Stomach (tissue), 19 donors: ENCODE measurements at places on chromosomes 7 and 10. TPM values are rescaled to one million over a fixed set of nuclear protein-coding genes. Genes with fewer than 3 reads are reported as not detected.

XPNPEP1 gene
- total RNA-seq: 91.1 TPM

- H3K27me3 ChIP-seq: no peaks in the 10 kb centered on the region
- no peak overlapping the region for H3K4me3 ChIP-seq
- H3K27ac ChIP-seq: no peak overlapping the region
- DNase-seq: no peak
Measured at GRCh38 chr7:15669443-15670090, 16.9 kb downstream of the MEOX2 start.

DNA sequence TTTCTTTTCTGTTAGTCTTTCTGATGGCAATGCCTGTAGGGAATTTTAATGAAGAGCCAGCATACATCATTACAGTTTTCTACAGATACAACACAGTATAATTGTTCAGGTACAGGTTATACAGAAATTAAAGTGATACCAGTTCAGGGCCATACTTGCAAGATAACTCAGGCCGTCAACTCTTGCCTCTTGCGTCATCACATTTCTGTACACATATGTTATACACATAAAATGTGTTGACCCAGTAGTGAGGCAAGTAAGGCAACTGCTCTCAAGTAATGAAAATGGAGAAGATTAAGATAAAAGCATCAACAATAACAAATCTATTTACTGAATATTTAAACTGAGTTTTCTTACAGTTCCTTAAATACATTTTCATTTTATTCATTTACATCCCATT is 317.8 kb downstream of the HPSE2 start:
- H3K36me3 ChIP-seq: no peaks in the 10 kb centered on the region
- H3K27ac ChIP-seq: no peak overlapping the region
- no peak for DNase-seq
- H3K27me3 ChIP-seq: no peaks in the 10 kb centered on the region

DNA sequence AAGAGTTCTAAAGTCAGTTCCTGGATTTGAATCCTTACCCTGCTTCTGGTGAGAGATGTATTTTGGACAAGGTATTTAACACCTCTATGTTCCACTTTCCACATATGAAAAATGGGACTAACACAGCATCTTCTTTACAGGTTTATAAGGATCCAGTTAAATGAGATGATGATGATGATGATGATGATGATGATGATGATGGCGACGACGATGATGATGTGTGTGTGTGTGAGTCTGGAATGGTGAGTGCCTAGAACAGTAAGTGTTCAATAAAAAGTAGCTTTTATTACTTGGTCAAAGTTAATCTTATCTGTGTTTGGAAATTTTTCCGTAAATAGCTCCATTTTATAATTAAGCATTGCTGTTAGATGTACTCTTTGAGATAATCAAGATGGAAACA is 248.3 kb upstream of the SLC26A5 start:
- no peaks in the 10 kb centered on the region for H3K27me3 ChIP-seq
- no peaks in the 10 kb centered on the region for H3K4me1 ChIP-seq
- DNase-seq: no peak
- H3K4me3 ChIP-seq: no peak overlapping the region
- no peak overlapping the region for H3K27ac ChIP-seq

UCN3 gene
- 0.37 TPM for total RNA-seq

DNA sequence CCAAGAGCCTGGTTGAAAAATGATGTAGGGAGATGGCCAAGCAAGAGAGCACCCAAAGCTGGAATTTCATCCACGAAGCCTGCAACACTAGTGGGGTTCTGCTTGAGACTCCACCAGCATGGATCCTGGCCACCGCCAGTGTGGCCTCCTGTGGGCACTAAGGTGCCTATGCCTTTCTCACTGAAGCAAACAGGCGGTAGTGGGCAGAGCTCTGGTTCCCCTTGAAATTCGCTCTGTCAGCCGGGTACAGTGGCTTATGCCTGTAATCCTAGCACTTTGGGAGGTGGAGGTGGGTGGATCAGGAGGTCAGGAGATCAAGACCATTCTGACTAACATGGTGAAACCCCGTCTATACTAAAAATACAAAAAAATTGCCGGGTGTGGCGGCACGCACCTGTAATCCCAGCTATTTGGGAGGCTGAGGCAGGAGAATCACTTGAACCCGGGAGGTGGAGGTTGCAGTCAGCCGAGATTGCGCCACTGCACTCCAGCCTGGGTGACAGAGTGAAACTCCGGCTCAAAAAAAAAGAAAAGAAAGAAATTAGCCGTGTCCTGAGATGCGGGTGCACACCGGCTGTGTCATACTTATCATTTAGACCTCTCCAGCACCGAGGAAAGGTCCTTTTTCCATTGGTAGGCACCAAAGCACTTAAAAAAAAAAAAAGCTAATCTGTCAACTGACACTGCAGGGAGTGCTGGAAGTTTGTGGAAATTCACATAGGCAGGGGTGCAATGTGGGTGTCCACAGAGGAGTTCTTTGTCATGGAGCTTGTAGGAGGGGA is 28.3 kb downstream of the CCM2 start:
- DNase-seq: no peak
- peak overlapping the region; percentile 71 for H3K27ac ChIP-seq
- H3K27me3 ChIP-seq: no peaks in the 10 kb centered on the region

MSMB gene
- not detected for total RNA-seq

PTPN20 gene
- total RNA-seq: 1.7 TPM

GRCh38 chr10:26455567-26456315 is 17.6 kb downstream of the APBB1IP start:
- H3K4me1 ChIP-seq: no peaks in the 10 kb centered on the region
- no peaks in the 10 kb centered on the region for H3K36me3 ChIP-seq
- H3K27me3 ChIP-seq: no peaks in the 10 kb centered on the region
- no peak for DNase-seq
- H3K27ac ChIP-seq: no peak overlapping the region

DNA sequence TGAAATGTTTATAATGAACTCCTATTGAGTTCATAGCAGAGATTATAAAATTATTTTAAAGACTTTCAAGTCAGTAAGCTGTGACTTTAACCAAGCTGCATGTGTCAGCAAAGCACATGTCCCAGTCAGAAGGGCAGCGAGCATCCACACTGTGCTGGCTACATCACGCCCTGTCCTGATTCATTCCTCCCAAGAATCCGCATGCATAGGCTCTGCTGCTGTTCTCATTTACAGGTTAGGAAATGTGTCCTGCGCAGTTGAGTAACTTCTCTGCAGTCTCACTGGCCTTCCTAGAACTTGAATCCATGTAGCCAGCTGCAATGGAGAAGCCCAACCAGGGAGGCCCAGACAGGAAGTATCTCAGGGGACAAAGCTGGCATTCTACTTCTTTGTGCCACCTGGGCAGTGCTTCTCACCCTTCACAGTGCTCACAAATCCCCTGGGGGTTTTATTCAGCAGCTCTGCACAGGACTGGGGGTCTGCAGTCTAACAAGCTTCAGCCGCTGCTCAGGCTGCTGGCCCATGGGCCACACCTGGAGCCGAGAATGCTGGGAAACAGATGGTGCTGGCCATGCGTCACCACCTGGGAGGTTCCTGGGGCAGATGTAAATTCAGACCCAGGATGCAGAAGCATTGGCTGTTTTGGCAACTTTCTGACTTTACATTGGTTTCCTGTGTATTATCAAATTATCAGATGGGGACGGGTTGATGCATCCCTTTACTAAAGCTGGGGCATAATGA is 192.8 kb upstream of the GDF10 start:
- no peaks in the 10 kb centered on the region for H3K27me3 ChIP-seq
- no peaks in the 10 kb centered on the region for H3K4me1 ChIP-seq
- H3K4me3 ChIP-seq: no peak overlapping the region

LIPM gene
- not detected for total RNA-seq

DNA sequence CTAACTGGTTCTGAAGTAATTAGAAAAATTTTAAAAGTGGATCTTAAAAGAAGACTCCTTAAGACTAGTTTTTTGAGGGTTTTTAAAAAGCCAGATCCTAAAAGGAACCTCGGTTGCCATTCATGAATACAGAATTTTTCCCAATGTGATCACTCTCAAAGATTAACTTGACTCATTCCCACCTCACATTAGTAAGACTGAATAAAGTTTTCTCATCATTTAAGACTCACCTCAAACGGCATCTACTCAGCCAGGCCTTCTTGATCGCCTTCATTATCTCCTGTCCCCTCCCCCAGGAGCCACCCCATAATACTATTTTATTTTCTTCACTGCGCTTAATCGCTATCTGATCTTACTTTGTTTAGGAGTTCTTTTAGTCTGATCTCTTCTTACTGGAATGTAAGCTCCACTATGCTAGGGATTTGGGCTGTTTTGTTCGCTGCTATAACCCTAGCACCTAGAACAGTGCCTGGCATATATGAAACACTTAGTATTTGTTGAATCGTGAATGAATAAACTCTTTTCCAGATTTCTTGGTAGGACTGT is 55.9 kb upstream of the PCGF5 start:
- peak overlapping the region; percentile 99 for H3K27ac ChIP-seq
- H3K27me3 ChIP-seq: no peaks in the 10 kb centered on the region
- peaks cover 18% of the 10 kb centered on the region for H3K4me1 ChIP-seq
- peak overlapping the region; percentile 88 for H3K4me3 ChIP-seq
- H3K36me3 ChIP-seq: no peaks in the 10 kb centered on the region

DNA sequence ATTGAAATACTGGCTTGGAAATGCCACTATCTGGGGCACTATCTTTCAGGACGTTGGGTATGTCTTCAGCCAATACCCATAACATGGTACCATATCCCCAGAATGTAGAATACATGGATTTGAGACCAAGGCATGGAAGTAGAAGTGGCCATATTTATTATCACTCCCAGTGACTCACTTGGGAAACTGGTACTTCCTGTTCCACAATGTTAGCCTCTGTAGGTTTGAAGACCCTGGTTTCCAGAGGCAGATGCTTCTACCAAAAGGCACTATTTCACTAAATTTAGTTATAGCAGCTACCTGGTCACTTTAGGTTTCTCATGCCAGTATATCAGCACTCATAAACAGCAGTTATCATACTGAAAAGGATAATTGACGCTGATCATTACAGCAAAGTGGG is 184.2 kb downstream of the CCDC71L start:
- no peaks in the 10 kb centered on the region for H3K27me3 ChIP-seq
- H3K36me3 ChIP-seq: no peaks in the 10 kb centered on the region
- no peak overlapping the region for H3K27ac ChIP-seq
- peaks cover 10% of the 10 kb centered on the region for H3K4me1 ChIP-seq

DNA sequence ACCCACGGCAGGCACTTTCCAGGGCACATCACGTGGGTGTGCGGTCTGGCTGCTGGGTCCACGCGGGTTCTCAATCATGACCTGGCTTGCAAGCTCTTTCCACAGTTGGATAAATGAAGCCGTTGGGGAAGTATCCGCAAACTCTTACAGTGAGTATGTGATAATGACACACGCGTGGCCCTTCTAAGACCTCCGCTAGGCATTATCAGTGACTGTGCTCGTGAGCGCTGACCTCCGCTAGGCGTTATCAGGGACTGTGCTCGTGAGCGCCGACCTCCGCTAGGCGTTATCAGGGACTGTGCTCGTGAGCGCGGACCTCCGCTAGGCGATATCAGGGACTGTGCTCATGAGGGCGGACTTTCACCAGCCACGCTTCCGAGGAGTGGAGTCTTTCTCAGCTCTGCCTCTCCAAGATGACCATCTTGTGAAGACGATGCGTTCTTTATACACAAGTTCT is 107.0 kb downstream of the WDR37 start:
- DNase-seq: peak; percentile 17
- H3K27me3 ChIP-seq: peaks cover 4% of the 10 kb centered on the region
- H3K4me1 ChIP-seq: no peaks in the 10 kb centered on the region
- H3K27ac ChIP-seq: no peak overlapping the region
- no peak overlapping the region for H3K4me3 ChIP-seq
- no peaks in the 10 kb centered on the region for H3K36me3 ChIP-seq

CRTAC1 gene
- total RNA-seq: 21.4 TPM

GRCh38 chr10:112497347-112497950 is 50.4 kb downstream of the VTI1A start:
- H3K27ac ChIP-seq: no peak overlapping the region
- H3K4me3 ChIP-seq: no peak overlapping the region
- no peaks in the 10 kb centered on the region for H3K4me1 ChIP-seq

RTKN2 gene
- total RNA-seq: 2.9 TPM

ZPBP gene
- total RNA-seq: not detected

DNA sequence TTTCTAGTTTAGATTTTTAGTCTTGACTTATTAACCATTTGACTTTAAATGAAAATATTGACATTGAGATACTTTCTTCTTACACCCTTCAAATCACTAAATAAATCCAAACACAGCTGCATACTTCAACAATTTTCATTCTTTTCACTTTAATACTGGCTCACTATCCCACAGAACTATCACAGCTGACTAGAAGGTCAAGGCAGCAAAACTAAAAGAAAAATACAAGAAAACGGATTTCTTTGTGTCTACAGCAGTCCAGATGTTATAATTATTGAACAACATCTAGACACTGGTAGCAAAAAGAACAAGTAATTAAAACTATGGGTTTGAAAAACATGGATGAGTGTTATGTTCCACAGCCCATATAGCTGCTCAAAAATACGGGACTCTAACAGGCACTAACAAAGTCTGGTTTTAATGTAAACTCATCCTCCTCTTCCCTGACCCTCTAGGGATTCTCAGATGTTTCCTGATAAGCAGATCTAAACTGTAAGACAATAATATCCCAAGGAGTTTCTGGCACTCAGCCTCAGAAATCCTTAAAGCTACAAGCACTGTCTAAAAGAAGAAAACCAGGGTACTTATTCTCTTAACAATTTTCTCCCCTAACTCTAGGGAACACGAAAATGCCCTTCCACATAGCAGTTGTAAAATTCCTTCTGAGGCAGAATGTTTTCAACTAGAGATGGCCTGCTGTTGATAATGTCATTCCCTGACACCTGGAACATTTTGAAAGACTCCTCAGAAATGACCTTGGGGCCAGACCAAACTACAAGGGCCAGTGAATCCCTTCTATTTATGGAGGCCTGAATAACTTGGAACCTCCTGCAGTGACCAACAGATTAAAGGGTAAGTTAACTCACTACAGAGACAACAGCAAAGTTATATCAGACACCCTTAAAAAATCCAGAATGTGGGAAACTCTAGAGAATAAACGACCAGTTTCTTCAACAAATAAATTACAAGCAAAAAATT is 12.8 kb downstream of the DNMBP start:
- H3K4me1 ChIP-seq: peaks cover 70% of the 10 kb centered on the region
- no peak overlapping the region for H3K4me3 ChIP-seq
- H3K27me3 ChIP-seq: no peaks in the 10 kb centered on the region

FAM25C gene
- total RNA-seq: not detected

GRCh38 chr10:103676058-103676785 is 179.2 kb downstream of the SH3PXD2A start:
- H3K4me1 ChIP-seq: peaks cover 34% of the 10 kb centered on the region
- no peaks in the 10 kb centered on the region for H3K36me3 ChIP-seq
- no peaks in the 10 kb centered on the region for H3K27me3 ChIP-seq

DNA sequence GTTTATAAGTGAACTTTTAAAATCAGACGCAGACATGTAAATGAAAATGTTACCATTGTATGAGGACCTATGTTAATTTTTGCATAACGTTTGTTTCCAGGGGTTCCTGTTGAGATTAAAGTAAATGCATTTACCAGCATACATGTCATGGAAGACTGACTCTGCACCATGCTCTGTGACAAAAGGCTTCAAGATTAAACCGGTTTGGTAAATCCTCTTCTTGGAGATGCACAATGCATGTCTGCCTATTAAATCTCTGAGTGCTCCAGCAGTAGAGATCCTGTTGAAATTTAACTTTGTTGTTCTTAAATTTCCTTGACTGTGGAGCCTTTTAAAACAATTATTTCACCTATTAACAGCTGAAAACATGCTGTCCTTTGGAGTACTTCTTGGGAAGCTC is 36.5 kb upstream of the JAZF1 start:
- no peak overlapping the region for H3K27ac ChIP-seq
- no peaks in the 10 kb centered on the region for H3K36me3 ChIP-seq
- no peak for DNase-seq

- no peak for DNase-seq
- H3K27me3 ChIP-seq: no peaks in the 10 kb centered on the region
- H3K4me3 ChIP-seq: no peak overlapping the region
Measured at GRCh38 chr10:404346-404745, 269.1 kb downstream of the ZMYND11 start.
